ENCODE measurements at places on chromosomes 7 and 10.

DNA sequence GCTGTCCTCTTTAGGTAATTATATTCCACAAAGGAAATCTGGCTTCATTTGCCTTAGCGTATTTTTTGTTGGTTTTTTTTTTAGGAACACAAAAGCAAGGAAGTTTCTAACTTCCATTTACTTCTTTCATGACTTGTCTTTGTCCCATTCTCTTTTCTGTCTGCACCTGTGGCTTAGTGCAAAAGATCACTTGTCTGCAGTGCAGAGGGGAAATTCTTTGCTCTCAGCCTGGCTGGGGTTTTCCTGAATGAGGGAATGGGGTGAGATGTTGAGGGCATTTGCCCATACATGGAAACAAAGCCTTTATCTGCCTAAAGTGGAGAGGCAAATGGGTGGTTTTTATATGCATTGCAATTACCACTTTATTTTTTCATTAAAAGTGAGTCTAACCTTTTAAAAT is 361.1 kb upstream of the IGFBP3 start:
- peak; percentile 33 for DNase-seq

GRCh38 chr10:77189520-77189919 is 448.1 kb downstream of the KCNMA1 start:
- no peak for DNase-seq

- DNase-seq: no peak
These were observed 233.2 kb upstream of the AUTS2 start for GRCh38 chr7:69364813-69365643.

DNA sequence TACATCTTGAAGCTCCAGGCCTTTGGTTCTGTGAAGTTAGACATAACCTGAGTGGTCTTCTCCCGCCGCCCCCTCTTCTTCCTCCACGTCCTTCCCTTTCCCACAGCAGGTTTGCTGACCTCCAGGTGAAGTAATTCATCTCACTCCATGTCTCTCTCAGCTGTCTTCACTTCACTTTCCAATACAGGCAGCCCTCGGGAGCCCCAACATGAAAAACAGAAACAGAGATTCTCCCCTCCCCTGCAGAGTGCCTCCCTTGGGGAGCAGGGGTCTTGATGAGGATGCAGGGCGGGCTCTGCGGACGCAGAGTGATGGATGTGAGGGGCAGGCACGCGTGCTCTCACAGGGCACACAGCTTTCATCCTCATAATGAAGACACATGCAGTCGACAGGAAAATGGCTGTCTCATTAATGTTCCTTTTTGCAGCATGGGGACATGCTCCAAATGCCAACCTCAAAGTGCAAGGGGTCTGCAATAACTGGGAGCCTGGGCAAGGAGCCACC is 95.6 kb downstream of the GPAM start:
- no peak for DNase-seq

DNA sequence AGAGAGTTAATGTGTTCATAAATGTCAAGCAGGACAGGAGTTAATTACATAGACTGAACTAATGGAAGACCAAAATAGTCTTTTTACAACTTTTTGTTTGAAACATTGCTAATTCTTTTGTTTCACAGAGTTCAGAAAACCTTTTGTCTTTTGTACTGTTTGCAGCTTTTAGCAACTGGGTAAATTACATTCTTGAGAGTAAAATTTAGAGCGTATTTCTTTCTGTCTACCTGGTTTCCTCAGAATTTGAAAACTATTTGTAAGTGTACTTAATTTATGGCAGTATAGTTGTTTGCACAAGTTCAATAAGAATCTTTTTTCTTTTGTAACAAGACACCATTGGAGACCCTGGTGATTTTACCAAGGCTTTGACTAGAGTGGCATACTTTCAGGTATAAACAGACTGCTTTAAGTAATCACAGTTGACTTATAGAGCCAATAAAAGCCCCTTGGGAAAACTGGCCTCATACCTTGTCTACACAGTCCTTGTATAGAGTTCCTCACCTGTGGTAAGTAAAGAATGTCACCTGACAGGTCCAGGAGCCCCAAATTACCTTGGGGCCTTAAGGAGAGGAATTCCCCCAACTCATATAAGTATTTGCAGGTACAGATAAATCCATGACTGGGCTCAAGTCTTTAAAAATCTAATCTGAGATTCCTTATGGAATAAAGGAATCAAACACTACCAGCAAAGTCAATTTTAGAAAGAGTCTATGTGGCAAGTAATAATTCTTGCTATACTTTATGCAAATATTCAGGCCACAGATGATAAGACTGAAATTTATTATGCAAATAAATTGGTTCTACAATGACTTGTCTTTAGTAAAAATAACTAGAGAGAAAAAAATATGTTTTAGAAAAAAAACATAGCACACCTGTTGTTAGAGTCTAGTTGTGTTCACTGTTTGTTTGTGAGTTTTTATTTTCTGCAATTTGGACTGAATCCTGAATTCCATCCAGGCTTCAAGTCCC is 23.6 kb upstream of the CREB3L2 start:
- no peak for DNase-seq

DNA sequence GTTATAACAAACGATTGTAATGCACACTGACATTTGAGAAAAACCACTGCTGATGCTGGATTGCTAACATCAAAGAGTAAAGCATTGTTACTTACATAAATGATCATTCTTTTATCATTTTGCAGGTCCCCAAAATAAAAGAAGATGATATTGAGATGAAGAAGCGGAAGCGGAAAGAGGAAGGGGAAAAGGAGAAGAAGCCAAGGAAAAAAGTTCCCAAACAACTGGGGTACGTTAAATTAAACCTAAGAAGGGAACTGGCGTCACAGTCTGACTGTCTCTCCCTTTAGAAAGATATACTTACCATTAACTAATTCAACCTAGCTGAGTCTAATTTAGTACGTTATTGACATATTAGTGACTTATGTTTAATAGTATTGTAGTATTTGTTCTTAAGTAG is 28.1 kb downstream of the UBN2 start:
- DNase-seq: no peak

GRCh38 chr7:98651760-98652159 is 34.7 kb downstream of the NPTX2 start:
- no peak for DNase-seq

GRCh38 chr10:14556285-14556956 is 218.3 kb downstream of the FAM107B start:
- DNase-seq: no peak

- no peak for DNase-seq
These were observed 23.1 kb upstream of the PPIF start for GRCh38 chr10:79324032-79324695.

GRCh38 chr10:109962247-109962646 is 38.9 kb upstream of the XPNPEP1 start:
- no peak for DNase-seq

GRCh38 chr10:68184546-68184945 is 47.4 kb downstream of the ATOH7 start:
- DNase-seq: no peak

- DNase-seq: no peak
These were observed 56.8 kb downstream of the JAZF1 start for GRCh38 chr7:28123752-28124151.

- no peak for DNase-seq
These were observed 239.2 kb downstream of the COBL start for GRCh38 chr7:51077316-51077986.

DNA sequence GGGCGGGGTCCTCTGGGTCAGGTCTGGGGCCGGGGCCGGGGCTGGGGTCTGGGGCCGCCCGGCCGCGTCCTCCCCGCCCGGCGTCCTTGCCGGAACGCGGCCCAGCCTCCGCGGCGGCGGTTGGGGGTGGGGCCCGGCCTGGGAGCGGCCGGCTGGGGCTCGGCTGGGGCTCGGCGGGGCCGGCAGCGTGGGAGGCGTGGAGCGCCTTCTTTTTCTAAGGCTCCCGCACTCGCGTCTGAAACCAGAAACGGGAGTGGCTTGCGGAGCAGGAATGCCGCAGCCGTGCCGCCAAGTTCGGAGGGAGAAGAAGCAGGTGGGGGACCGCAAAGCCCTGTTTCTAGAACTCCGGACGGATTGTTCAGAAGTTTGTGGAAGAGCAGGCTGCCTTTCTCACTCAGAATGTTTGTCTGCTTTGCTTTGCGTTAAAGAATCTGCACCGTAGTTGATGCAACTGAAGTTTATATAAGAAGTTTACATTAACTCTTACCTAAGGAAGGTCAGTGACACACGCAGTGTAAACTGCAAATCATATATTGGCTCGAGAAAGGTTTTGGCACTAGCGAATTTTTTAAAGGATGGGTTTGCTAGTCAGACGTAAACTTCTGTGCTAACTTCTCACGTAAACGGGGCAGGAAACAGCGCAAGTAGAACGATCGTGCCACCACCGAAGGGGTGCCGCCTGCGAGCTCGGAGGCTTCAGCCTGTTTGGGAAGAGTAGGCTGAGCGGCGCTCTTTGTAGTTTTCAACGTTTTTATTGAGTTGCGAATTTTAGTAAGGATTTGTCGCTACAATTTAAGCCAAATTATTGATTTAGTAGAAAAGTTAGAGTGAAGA is 729 bp downstream of the DNAJB6 start:
- DNase-seq: no peak

GRCh38 chr10:47322300-47323061 is at the start of gene GDF2:
GDF2 (plus strand) TSS chr10:47322454; CDS start chr10:47322669, 215 bp downstream.
- no peak for DNase-seq

DNA sequence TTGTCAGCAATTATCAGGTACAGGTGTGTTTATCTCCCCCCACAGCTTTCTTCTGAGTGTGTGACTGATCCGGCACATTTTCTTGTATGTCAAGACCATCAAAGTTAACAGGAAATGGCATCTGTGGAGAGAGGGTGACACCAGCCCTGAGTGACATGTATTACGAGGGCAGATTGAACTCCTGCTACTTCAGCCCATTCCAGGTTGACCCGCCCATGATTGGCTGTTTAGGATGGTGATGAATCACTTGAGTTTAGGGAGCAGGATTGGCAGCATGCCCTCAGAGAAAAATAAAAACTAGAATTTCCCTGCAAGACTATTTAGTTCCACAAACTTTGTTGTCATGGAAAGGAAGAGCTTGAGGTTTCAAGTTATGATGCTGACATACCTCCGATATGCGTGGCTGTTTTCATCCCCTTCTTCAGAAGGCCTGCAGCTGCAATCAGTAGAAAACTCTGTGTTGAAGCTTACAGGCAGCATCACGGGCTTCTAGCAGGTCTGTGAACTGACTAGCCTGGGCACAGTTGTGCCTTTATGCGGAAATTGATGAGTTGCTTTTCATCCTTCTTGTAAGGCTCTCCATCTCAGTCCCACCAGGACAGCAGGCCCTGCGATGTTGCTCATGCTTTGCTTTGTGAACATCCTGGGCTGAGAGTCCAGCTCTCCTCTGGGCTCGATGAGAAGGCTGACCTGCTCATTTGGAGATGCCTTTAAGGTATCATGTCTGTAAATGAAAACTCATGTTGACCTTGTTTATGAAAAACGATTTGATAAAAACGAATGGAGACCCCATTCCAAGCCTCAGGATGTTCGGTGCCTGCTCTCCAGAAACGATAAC is 8.0 kb upstream of the CELF2 start:
- DNase-seq: no peak

GRCh38 chr10:52617346-52617745 is 155.2 kb downstream of the MBL2 start:
- DNase-seq: no peak

DNA sequence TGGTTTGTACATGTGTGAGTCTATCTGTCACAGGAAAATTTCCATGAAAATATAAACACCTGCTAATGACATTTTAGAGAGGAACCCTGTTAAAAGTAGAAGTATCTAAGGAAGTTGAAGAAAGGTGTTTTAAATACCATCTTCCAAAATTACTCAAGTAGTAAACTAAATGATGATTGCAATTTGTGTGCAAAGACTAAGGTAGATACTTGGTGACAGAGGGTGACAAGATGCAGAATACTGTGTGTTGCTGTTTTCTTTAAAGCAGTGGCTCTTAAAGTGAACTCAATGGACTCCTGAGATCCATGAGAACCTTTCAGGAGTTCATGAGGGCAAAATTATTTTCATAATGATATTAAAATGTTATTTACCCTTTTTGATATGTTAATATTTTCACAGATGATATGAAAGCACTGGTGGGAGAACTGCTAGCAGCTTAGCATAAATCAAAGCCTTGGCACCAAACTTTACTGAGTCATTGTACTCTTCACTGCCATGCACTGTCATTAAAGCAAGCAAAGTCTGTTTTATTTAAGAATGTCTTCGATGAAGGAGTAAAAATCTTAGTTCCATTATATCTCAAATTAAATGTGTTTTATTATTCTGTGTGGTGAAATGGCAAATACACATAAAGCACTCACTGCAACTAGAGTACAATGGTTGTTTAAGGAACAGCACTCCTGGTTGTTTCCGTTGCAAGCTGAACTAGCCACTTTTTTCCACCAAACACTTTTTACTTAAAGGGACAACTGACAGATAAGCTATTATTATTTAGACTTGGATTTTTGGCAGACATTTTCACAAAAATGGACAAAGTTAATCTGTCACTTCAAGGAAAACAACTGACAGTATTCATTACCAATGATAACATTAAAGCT is 133.7 kb downstream of the LRRN3 start:
- DNase-seq: no peak

- no peak for DNase-seq
These were observed 14.5 kb downstream of the WNT16 start for GRCh38 chr7:121343302-121343701.

DNA sequence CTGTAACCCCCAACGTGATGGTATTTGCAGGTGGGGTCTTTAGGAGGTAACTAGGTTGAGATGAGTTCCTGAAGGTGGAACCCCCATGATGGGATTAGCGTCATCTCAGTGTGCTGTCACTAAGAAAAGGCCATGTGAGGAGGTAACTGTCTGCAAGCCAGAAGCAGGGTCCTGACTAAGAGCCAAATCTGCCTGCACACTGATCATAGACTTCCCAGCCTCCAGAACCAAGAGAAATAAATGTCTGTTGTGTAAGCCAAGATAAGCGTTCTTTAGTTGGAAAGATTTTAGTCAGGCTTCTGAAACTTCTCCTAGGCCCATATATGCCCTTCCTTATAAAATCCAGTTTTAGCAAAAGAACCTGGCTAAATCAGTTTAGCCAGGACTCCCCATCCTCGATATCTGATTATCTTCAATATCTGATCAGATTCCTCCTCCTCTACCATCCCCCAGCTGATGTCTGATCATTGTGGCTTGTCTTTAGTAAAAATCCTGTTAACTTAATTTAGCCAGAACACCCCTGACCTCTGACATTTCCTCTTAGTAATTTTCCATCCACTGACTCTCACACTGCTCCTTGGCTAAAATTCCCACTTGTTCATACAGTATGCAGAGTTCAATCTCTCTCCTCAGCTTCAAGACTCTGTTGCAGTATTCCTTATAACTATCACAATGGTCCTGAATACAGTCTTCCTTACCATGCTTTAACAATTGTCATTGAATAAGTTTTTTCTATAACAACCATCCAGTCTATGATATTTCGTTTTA is 835.4 kb upstream of the PHF14 start:
- DNase-seq: no peak

Measured in NT2/D1 (cell line).